ENCODE measurements at places on chromosomes 11 and 22. TPM values are rescaled to one million over a fixed set of nuclear protein-coding genes. Genes with fewer than 3 reads are reported as not detected.

Gene TENM4
- 41.1 TPM for total RNA-seq

Gene AGBL2
- not detected for total RNA-seq

Gene MAPK8IP2
- 5.2 TPM for total RNA-seq

Gene PLEKHB1
- 14.7 TPM for total RNA-seq

Gene MYOD1
- not detected for total RNA-seq

Gene SLC37A2
- total RNA-seq = 334 TPM

Gene TREH
- not detected for total RNA-seq

Gene CYB5R2
- total RNA-seq = 37.4 TPM
